ENCODE measurements at places on chromosomes 11 and 22.

DNA sequence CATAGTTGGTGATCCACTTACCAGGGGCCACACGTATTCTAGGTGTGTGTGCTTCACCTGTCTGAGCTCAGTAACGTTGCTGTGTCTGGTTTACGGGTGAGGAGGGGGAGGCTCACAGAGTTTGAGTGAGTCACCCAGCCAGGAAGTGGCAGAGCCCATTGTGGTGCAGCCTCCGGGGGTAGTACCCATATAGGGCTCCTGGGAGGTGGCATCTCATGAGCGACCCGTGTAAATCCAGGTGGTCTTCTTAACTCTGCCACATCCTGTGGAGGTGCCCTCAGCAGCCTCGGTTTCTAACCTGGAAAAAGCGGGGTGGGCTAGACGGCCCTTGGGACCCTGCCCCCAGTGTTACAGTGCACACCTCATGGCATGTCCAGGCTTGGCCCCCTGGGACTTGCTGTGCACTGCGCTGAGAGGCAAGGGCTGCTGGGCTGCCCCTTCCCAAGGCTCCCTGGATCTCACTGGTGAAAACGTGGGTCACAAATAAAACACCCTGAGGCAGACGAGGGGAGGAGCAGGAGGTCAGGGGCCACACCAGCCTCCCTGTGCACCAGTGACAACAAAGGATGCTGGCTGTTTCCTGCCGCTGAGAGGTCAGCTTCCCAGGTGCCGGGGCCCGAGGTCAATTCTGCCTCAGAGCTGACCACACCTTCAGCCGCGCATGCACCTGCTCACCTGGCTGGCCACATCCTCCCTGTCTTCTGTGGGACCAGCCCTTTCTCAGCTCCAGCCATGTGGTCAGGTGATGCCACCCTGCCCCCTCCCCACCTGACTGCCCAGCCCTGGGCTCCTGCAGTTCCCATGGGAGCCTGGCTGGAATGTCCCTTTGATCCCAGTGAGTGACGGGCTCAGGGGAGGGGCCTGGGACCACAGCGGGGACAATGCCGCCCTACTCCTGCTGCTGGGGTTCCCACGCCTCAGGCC is 305.1 kb downstream of the CTTN start:
- no peak for DNase-seq

GRCh38 chr11:100715165-100715761 is 28.2 kb downstream of the ARHGAP42 start:
- no peak for DNase-seq

- no peak for DNase-seq
These were observed 94.0 kb downstream of the RRAS2 start for GRCh38 chr11:14264966-14265365.

GRCh38 chr11:2801711-2802388 is 83.7 kb downstream of the CDKN1C start:
- DNase-seq, result no peak

- no peak for DNase-seq
These were observed 129.7 kb downstream of the LDLRAD3 start for GRCh38 chr11:36073411-36074203.

- no peak for DNase-seq
These were observed 4.0 kb upstream of the ARHGAP42 start for GRCh38 chr11:100683126-100683525.

GRCh38 chr22:29782061-29782845 is 15.1 kb downstream of the UQCR10 start:
- DNase-seq, result no peak

GRCh38 chr11:46380340-46381047 is 975 bp upstream of the MDK start:
- peak; percentile 52 for DNase-seq

DNA sequence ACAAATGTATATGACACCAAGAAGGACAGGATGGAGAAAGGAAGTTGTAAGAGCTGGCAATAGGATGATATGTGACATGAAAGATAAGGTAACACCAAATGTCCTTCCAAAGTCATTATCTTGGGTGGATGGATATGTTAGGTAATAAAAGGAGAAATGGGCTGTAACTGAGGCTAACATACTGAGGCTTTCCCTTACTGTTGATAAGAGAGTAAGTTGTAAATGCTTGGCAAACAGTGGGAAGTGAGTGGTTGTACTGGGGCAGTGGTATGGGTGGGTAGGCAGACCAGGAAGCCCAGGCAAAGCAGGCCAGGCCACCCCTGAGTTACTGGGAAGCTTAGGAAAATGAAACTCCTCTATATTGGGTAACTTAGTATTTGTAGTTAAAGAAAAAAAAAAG is 73.7 kb downstream of the ARHGAP42 start:
- DNase-seq, result no peak

DNA sequence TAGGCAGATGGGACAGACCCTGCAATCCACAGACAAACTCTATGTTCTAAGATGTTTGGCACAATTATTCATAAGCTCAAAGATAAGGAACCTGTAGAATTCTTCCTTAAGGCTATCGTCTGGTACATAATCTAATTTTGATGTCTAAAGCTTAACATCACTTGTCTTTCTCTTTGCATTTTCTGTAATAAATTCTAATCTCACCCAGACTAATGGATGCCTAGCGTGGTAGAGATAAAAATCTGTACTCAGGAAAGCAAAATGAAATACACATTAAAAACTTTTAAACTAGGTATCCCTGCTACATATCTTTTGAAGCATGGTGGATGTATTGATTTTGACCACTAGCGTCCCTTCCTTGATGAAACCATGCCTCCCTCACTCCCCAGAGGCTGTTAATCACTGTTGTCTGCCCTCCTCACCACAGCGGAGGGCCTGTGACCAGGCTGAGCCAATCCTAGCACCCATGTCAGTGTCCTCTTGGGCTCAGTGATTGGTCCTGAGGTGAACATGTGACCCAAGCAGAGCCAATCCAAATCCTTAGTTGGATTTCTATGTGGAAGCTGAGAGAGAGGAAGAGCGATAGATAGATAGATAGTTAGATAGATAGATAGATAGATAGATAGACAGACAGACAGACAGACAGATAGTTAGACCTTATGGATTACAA is 82.2 kb upstream of the GRK3 start:
- no peak for DNase-seq

- no peak for DNase-seq
These were observed 49.9 kb downstream of the KIAA1671 start for GRCh38 chr22:25002241-25002985.

- peak; percentile 8 for DNase-seq
These were observed 233.0 kb downstream of the FAM76B start for GRCh38 chr11:95556342-95557163.
